Right lung (tissue), 10 donors: ENCODE measurements at places on chromosomes 5 and 9. TPM values are rescaled to one million over a fixed set of nuclear protein-coding genes. Genes with fewer than 3 reads are reported as not detected.
A peak's percentile ranks its signal among the peaks of the same experiment; 100 is the strongest.

GRCh38 chr9:136178773-136179075 is 26.2 kb downstream of the LHX3 start:
- DNase-seq = no peak

Gene HBEGF
- polyA plus RNA-seq = 9.6 TPM

Gene MTRR
- 62.2 TPM for polyA plus RNA-seq

GRCh38 chr9:100074093-100074492 is 24.7 kb downstream of the ERP44 start:
- DNase-seq = no peak

Gene OTP
- not detected for polyA plus RNA-seq

Gene SHC3
- 14.9 TPM for polyA plus RNA-seq

- DNase-seq = peak; percentile 79
Measured at GRCh38 chr5:33565324-33565723, 124.6 kb downstream of the TARS1 start.

- no peak for DNase-seq
Measured at GRCh38 chr5:96874631-96875030, 1.7 kb upstream of the ERAP2 start.

DNA sequence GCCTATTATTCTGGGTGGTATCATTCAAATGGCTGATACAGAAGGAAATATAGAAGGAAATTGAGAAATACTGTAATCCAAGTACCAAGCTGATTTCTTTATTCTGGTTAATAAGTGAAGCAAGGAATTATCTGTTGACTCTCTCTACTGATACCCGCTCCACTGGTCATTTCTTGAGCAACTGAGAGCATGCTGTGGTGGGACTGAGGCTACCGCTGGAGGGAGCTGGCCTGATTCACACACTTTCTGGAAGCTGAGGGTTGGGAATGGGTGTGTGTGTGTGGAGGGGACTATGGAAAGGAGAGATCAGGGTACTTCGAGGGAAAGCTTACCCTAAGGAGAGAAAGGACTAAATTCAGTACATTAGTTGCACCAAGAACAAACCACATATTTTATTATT is 104.1 kb downstream of the UGCG start:
- DNase-seq = no peak

Gene DDX4
- polyA plus RNA-seq = not detected

DNA sequence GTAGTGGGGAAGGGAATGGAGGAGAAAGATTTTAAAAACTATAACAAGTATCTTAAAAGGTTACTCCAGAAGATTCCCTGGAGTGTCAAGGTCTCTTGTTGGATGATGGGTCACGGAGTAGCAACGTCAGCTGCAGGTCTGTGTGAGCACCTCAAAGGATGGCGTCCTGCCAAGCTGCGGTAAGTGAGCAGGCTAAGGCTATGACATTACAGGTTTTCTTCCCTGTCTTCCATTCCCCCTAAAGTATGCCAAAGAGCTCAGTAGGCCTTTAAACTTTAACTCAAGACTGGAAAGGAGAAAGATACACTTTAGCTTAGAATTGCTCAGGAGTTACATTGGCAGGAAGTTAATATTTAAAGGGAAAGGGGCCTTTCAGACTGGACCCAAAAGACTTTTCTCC is 17.5 kb downstream of the SPOCK1 start:
- DNase-seq = no peak

Gene STX17
- polyA plus RNA-seq = 26.1 TPM

Gene PCDHA9
- polyA plus RNA-seq = 0.06 TPM

- no peak for DNase-seq
Measured at GRCh38 chr5:171598641-171599152, 179.2 kb downstream of the FGF18 start.

GRCh38 chr5:91178461-91178860 is 204.7 kb downstream of the ARRDC3 start:
- DNase-seq = no peak

Gene LCN1
- polyA plus RNA-seq = not detected

Gene PCDHGA8
- 0.50 TPM for polyA plus RNA-seq

DNA sequence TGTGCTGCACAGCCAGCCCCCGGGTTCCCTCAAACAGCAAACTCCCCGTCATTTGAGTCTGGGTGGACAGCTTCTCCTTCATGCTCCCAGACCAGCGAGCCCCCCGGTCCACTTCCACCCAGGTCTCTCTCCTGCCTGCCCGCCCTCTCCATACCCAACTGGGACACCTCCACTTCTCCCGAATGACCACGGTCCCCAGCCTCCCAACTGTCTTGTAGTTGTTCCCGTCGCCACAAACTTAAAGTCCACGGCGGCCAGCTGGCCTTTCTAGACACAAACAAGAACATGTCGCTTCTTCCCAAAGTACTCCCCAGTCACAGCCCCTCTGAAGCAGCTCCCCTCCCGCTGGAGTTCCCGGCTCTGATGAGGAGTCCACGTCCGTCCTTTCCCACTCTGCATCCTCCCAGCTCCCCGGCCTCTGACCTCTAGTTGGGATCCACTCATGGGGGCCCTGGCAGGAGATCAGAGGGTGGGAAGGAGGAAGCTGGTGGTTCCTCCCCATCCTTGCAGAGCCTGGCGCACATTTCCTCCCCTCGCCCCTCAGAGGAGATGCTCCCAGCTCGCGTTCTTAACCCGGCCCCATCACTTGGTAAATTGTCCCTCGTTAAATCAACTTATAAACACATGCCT is 24.1 kb upstream of the PPP1R26 start:
- no peak for DNase-seq

- peak; percentile 38 for DNase-seq
Measured at GRCh38 chr5:59034498-59035186, 451.8 kb downstream of the RAB3C start.

Gene C9orf50
- polyA plus RNA-seq = 0.71 TPM

- DNase-seq = no peak
Measured at GRCh38 chr5:151571270-151572173, 19.6 kb downstream of the FAT2 start.

Gene DELE1
- polyA plus RNA-seq = 165 TPM

DNA sequence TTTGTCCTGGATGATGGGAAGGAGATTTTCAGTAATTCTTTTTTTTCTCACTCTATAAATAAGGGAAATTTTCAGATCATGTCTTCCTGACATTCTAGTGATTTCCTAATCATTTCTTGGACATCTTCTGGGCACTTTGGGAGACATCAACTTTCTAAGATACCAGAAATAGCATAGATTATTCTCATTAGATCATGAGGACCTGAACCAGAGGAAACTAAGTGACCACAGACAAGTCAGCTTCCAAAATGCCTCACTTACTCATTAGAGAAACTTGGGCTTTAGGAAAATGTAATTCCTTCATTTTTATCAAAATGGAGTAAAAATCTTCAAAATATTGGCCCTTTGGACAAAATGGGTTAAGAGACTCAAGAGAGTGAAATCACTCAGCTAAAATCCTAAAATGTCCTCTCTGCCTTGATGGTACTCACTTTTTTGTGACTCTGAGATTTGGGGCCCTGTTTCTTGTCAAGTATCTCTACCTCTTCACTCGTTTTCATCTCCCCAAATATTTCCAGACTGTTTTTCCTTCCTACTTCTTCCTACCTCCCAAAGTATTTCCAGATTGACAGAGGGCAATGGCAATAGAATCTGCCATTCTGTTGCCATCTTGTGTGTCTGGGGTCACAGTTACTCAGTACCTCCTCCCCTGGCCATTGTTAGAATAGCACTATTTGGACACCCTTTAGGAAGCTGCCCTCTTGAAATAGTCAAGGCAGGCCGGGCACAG is 194.5 kb downstream of the NR3C1 start:
- no peak for DNase-seq

DNA sequence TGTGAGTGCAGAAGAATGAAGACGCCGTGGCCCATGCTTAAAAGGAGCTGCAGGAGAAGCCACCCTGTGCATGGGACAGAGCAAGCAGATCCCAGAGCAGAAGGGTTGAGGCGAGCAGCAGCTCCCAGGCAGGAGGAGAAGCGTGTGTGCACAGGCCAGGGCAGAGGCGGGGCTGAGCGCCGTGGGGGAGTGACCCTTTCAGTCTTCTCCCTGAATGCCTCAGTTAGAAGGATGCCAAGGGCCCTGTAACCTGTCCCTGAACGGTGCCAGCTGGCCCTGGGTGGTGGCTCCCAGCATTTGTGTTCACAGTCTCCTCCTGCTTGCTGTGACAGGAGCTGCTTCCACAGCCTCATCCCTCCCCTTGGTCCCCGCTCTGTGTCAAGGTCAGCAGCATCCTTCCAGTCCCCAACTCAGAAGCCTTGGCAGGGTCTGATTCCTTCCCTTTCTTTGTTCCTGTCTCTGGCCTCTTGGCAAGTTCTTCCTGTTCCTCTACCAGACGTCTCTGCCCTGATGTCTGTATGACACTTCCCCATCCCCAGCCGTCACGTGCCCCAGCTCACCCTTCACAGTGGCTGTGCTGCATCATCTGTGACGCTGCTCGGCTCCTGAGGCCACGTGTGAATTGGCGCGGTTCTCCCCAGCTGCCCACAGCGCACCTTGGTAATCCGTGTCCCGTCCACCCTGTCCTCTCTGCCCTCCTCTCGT is 5.2 kb downstream of the EXOC3 start:
- no peak for DNase-seq

Gene PAEP
- polyA plus RNA-seq = 0.27 TPM

DNA sequence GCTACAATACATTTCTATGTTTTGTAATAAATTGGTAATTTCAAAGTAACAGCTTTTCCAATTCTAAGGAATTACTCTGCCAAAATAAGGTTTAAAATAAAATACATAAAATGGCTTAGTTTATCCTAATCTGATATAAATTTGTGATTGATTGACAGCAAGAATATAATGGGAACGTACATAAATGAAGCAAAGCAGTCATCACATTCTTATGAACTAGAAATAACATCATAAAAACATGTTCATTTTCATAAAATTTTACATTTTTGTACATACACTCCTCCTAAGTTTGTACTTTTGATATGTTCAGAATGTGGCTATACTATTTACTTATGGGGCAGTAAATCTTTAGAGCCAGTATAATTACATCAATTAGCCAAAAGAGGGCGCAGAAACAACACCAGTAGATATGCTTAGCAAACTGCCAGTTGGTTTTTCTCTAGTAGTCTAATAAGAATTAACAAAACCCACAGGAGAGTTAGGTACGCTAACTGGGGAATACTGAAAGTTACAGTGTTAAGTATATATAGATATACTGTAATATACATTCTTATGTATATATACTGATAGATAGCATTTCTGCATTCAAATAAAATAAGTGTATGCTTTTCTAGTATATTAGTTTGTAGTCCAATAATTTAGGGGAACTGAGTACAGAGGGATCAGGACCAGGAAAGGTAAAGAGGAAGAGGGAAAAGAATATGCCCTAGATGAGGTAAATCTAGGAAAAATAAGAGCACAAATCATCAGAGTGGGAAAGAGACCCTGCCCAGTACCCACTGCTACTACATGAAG is 76.8 kb downstream of the ZDHHC21 start:
- peak; percentile 34 for DNase-seq

GRCh38 chr5:80697100-80697499 is 42.3 kb upstream of the DHFR start:
- no peak for DNase-seq

Gene DRD1
- 0.06 TPM for polyA plus RNA-seq

Gene SELENOP
- polyA plus RNA-seq = 826 TPM

GRCh38 chr9:96064826-96065481 is 189.5 kb downstream of the ERCC6L2 start:
- DNase-seq = no peak

GRCh38 chr9:16213781-16214515 is 656.5 kb downstream of the BNC2 start:
- peak; percentile 84 for DNase-seq

GRCh38 chr5:171342362-171343111 is 33.5 kb downstream of the TLX3 start:
- no peak for DNase-seq

Gene CER1
- 0.64 TPM for polyA plus RNA-seq

Gene SNX18
- polyA plus RNA-seq = 16.7 TPM

DNA sequence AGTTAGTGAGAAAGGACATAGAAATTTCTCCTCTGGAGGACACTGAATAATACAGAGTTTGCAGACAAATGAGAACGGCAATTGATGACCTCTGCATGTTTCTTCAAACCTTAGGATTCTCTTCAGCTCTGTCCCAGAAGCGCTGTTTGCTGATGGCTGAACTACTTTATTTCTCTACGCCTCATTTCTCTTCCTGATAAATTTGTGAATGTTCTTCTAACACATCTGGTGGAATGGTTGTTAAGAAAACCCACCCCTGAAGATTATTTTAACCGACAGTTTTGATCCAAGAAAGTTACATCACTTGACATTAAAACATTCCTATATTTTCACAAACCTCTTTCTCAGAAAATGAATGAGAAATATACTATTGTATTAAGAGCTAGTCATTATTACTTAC is 1150.6 kb downstream of the DTWD2 start:
- DNase-seq = no peak

DNA sequence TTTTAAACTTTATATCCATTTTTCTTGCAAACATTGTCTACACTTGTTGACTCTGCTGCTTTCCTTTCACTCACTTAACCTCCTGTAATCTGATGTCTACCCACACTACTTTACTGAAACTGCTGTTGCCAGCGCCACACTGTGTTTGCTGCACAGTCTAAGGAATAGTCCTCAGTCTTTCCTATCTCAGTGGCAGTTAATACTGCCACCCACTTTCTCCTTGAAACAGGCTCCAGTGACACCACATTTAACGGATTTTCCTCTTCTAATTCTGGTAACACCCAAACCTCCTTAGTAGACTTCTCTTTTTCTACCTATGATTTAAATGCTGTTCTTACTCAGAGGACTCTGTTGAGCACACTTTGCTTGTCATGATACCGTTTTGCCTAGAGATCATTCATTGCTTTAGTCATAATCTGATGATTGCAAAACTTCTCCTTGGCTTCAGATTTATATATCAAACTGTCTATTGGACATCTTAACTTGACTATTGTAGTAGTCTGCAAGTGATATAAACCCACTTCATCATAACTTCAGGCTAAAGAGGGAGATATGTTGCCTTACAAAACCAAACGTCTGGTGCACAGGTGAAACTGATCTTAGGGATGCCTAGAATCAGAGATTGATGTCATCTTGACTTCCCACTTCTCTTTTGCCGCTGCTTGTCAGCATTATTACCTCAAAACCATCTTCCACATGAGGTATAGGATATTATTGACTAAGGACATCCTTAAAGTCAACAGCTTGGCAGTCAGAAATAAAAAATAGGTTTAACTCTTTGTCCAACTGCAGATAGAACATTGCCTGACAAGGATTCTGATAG is 94.1 kb downstream of the CDC42SE2 start:
- DNase-seq = no peak

Gene SLC1A1
- polyA plus RNA-seq = 7.9 TPM

GRCh38 chr5:54944364-54944763 is 41.0 kb downstream of the ESM1 start:
- DNase-seq = peak; percentile 4

Gene PPIC
- polyA plus RNA-seq = 36.0 TPM

- no peak for DNase-seq
Measured at GRCh38 chr9:137352511-137353222, 50.6 kb upstream of the NRARP start.

- peak; percentile 56 for DNase-seq
Measured at GRCh38 chr5:65204966-65205365, 276.8 kb downstream of the ADAMTS6 start.

Gene MEIKIN
- polyA plus RNA-seq = not detected

DNA sequence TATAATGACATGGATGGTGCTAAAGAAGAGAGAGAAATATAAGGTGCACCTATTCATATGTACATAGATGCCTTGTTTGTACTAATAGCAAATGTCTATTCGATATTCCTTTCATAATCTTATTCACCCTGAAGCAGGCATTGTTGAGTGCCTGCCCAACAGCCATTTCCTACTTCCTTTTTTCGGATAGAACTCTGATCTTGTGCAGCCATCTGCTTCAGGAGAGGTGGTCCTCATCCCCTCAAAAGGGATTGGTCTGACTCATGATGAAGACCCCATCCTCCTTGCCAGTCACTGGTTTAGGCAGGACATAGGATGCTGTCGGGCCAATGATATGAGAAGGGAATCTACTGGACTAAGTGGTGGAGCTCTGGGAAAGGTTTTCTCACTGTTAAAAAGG is 8.4 kb upstream of the RANBP3L start:
- no peak for DNase-seq

Gene ECSCR
- 64.3 TPM for polyA plus RNA-seq

Gene PSAT1
- polyA plus RNA-seq = 30.1 TPM
